ENCODE measurements at places on chromosomes 2 and 18. TPM values are rescaled to one million over a fixed set of nuclear protein-coding genes. Genes with fewer than 3 reads are reported as not detected.
A peak's percentile ranks its signal among the peaks of the same experiment; 100 is the strongest.

DNA sequence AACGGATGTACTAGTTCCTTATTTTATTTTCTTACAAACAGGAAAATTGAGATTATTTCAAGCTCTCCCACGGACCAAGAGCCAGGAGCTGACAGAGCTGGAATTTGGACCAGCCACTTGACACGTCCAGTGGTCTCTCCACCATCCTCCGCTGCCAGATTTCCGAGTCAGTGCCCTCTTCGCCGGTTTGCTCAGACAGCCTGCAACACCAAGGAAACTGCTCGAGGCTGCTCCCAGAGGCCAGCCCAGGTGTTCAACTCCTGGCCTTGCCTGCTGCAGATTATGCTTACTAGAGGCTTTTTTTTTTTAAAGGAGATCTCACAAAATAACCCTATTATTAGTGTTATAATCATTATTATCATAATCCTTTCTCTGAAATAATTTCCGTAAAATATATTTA lies 779.8 kb downstream of the RNF144A start:
- H3K27me3 ChIP-seq = no peaks in the 10 kb centered on the region
- no peak overlapping the region for H3K27ac ChIP-seq
- peak; percentile 45 for DNase-seq
- no peak overlapping the region for H3K4me3 ChIP-seq
- peaks cover 40% of the 10 kb centered on the region for H3K4me1 ChIP-seq

GRCh38 chr18:72056171-72056570 lies 488.0 kb downstream of the CBLN2 start:
- H3K27me3 ChIP-seq = no peaks in the 10 kb centered on the region
- H3K27ac ChIP-seq = no peak overlapping the region
- H3K4me3 ChIP-seq = no peak overlapping the region
- no peaks in the 10 kb centered on the region for H3K36me3 ChIP-seq
- no peak for DNase-seq
- H3K4me1 ChIP-seq = no peaks in the 10 kb centered on the region

The FSHR gene
- not detected for total RNA-seq

- H3K4me1 ChIP-seq = peaks cover 29% of the 10 kb centered on the region
- no peak overlapping the region for H3K4me3 ChIP-seq
- DNase-seq = no peak
- no peaks in the 10 kb centered on the region for H3K27me3 ChIP-seq
- H3K36me3 ChIP-seq = peaks cover 6% of the 10 kb centered on the region
Measured at GRCh38 chr18:55248495-55248894, 289.2 kb upstream of the CCDC68 start.

- H3K36me3 ChIP-seq = no peaks in the 10 kb centered on the region
- peaks cover 3% of the 10 kb centered on the region for H3K4me1 ChIP-seq
- no peak overlapping the region for H3K27ac ChIP-seq
- H3K4me3 ChIP-seq = no peak overlapping the region
Measured at GRCh38 chr2:9655441-9656269, 24.9 kb upstream of the YWHAQ start.
